Fibroblast of skin of abdomen (primary cell): ENCODE measurements at places on chromosomes 11 and 22.

GRCh38 chr11:117523680-117524079, 196.0 kb downstream of the CEP164 start:
- peak; percentile 56 for DNase-seq

- peak; percentile 80 for DNase-seq
Observed at GRCh38 chr11:130908770-130909625, 7.3 kb downstream of the SNX19 start.

DNA sequence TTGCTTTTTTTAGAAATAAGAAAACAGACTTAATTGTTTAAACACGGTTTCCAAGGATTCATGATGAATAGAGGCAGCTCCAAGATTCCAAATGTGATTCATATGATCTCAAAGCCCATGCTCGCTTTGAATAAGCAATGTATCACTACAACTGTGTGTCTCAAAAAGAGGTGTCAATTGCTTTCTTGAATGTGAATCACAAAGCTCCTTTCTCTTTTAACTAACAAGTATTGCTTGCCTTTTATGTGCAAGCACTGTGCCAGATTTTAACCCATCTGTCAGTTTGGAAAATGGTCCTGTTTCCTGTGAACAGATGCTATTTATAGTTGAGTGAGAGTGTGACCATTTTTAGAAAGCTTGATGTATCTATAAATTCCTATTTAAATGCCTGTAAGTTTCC, 6.5 kb downstream of the OOSP1 start:
- no peak for DNase-seq

GRCh38 chr11:40998920-40999319, 460.5 kb downstream of the LRRC4C start:
- no peak for DNase-seq

DNA sequence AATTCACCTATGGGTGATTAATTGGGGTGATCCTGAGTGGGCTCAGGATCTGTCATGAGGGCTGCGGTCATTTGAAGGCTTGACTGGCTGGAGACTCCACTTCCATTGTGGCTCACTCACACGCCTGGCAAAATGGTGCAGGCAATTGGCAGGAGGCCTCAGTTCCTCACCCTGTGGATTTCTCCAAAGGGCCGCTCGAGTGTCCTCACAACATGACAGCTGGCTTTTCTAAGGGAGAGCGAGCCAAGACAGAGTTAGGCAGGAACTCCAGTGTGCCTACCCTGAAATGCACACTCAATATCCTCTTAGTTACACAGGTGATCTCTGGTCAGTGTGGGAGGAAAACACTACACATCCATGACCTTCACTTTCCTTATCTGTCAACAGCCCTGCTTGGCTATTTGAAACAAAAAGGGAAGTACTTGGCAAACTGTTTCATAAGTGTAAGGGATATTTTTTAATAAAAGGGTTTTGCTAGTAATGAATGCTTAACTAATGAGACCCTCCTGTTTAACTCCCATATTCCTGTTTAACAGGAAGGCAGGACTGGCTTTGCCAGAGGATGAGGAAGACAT, 25.7 kb downstream of the OSBP2 start:
- no peak for DNase-seq

DNA sequence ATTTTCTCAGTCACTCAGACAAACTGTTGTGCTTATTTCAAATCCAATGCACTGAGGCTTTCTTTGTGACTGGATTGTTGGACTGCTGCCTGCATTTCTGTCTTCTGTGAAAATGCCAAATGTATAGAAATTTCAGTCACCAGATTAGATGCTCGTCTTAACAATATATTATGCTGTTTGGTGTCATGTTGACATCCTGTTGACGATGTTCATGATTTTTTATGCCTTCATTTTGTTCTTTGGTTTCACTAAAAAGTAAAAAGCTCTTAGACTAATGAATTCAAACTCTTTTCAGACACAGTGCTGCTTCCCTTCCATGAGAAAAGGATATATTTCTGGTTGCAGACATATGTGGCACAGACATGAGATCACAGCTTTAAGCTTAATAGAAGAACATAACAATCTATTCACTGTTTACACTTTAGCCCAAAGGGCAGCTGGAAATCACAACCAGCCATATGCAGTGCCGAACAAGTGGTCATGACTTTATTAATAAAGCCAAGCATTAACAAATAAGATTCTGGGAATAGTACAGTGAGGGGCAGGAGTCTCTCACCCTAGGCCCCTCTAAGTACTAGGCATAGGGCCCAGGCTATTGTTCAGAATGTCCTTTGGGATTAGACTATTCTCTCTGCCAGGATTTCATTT, 9.4 kb upstream of the SOX6 start:
- DNase-seq, result no peak
